ENCODE measurements at places on chromosomes 2 and 18.

DNA sequence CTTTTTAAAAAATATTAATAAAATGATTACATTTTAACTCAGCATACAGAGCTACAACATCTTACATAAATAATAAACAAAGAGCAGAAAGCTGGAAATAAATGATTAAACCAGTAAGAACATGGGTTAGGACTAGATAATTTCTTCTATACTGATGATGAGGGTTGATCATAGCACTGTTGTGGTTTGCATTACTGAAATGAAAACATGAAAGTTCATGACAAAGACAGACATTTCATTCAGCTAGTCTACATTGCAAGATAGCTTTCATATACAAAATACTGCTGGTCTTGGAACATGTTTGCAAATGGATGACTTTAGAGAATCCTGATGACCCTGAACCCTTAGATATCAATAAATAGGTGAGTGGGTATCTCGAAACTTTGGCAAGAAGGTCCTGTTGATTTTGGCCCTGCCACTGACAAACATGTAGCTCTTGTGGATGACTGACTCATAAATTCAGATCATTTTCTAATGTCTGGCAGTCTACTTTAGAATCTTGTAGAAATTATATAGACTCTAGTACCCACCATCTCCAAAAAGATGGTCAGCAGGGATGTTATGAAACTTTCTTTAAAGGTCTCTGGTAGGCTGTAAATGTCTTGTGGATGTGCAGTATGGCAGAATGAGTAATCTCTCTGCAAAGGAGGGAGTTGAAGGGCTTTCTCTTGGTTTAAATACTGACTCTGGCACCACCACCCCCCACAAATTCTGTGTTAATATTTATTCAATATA is 15.5 kb upstream of the CDC42EP3 start:
- DNase-seq = no peak

- DNase-seq = no peak
These were observed 167.9 kb upstream of the SLC39A10 start for GRCh38 chr2:195489101-195489500.

GRCh38 chr2:129299338-129299737 is 680.1 kb upstream of the RAB6C start:
- DNase-seq = no peak

DNA sequence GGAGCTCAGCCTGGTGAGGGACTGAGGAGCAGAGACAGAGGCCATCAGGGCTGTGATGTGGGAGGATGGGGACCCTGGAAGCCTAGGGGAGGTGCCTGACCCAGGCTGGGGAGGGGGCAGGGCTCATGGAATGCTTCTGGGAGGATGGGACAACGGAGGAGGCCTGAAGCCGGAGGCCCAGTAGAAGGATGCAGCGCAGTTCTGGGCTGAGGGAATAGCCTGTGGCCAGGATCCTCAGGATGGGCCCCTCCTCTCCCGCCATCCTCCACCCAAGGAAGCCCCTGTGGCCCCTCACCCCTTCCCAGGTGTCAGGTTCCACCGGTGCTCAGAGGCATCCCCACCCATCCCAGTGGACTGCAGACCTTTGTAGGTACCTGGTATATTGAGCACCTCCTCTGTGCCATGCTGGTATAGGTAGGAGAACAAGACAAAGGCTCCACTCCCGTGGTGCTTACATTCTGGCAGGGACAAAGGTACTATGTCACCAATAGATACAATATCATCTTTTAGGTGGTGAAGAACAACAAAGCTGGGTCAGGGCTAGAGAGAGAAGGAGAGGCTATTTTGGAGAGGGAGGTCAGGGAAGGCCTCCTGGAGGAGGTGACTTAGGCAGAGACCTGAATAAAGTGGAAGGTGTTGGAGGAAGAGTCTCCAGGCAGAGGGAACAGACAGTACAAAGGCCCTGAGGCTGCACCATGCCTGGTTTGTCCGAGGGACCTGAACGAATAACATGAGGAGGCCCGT is 2.7 kb downstream of the ZAP70 start:
- no peak for DNase-seq

DNA sequence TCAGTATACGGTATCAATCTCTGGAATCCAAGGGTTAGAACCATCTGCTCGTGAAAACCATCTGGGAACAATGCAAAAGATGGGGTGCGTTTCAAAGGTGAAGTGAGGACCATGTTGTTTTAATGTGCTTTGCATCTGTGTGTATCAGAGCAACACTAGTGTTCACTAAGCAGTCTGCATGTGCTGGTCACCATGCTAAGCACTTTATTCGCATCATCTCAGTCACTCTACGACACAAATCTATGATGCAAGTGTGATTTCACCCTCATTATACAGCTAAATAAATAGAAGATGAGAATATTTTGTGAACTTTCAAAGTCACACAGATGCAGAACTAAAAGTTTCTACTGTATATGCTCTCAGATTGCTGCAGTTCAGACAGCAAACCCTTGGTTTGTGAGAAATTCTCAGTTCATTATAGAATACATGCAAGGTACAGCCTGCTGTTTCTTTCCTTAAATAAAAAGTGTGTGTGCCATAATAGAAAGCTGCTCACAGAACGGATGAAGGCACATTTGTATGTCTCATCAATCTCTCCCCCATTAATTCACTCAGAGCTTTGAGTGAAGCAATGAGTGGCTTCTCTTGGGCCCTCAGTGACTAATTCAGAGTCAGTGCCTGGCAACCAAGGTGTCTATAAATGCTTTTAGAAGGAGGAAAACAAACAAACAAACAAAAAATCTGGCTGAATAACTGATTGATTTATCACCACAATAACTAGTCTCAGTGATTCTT is 652.8 kb upstream of the SOX11 start:
- DNase-seq = no peak

- DNase-seq = no peak
These were observed 312.7 kb upstream of the CWC22 start for GRCh38 chr2:180319586-180320405.
